ENCODE measurements at places on chromosomes 11 and 22.

GRCh38 chr11:59710136-59710847, 3.4 kb downstream of the OR10V1 start:
- DNase-seq: no peak

- DNase-seq: no peak
Observed at GRCh38 chr11:45794169-45794568, 10.8 kb upstream of the SLC35C1 start.

- no peak for DNase-seq
Observed at GRCh38 chr11:60988658-60989057, 17.2 kb downstream of the CD6 start.

GRCh38 chr11:68934666-68935065, 31.0 kb downstream of the IGHMBP2 start:
- no peak for DNase-seq

DNA sequence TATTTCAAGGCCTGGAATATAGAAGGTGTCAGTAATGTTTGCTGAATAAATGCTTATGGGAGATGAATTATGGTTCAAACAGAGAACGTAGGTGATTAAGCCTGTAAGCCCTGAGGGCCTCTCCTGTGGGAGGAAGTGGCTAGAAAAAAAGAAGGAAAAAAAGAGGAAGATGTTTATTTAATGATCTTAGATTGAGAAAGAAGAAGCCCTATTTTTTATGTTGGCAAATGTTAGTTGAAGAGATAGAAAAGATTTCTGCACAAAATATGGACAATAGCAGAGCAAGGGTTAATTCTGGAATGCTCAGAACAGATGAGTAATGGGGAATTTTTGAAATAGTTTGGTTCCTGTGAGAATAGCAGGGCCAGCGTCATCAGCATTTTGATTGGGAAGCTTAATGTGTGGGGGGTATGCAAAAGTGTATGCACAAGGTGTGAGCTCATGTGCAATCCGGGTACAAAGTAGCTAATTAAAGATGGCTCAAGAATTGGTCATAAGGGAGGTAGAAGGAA, 95.7 kb downstream of the TEAD1 start:
- DNase-seq: peak; percentile 95

DNA sequence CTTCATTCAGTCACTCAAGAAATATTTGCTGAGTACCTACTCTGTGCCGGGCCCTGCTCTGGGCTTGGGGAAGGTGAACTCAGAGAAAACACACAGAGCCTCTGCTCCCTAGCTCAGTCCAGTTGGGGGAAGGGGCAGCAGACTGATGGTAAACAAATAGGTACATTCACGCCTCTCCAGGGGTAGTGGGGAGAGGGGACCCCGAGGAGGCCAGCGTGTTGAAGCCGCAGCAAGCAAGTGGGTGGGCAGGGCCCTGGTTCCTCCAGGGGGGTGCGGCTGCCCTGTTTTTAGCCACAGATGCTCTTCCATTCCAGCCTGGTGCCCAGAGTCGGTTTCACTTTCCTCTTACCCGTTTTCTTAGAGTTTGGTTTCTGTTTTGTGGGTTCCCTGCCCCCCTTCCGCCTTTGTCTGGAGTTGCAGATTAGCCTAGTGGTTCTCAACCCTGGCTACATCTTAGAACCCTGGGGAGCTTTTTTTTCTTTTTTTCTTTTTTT, 8.7 kb downstream of the DRAP1 start:
- no peak for DNase-seq

DNA sequence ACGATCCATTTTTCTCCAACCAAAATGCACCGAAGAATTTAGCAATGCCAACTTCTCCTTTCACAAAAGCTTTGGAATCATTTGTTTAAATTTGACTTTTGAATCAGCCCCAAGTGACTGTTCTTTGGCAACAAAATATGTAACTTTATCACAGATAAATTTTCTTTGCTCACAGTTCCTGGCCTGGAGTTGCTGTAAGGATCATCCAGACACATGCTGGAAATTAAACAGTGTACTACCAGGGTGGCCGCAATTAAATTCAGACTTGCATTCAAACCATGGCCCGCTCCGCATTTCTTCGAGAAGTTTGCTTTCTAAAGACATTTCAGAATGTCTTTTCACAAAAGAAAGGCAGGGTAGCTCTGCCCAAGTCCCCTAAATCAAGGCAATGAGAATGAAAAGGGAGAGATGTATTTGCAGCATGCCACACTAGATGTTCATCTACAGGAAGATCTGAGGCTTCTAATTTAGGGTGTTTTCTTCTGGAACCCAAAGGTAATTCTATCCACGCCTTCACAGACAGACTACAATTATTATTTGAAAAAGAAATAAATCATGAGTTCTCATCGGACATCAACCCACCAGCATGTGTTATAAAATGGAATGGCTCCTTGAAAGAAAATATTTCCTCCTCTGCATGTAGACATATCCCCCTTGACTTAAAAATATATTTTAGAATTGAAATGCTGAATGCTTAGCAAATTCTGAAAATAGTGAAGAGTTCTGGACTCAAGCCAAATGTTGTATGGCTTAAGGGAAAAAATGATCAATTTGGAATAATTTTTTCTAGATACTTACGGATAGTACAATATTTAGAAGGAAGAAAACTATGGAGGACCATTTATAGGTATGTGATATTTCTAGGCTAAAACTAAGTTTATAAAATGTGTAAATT, 189.7 kb upstream of the BLID start:
- DNase-seq: no peak

DNA sequence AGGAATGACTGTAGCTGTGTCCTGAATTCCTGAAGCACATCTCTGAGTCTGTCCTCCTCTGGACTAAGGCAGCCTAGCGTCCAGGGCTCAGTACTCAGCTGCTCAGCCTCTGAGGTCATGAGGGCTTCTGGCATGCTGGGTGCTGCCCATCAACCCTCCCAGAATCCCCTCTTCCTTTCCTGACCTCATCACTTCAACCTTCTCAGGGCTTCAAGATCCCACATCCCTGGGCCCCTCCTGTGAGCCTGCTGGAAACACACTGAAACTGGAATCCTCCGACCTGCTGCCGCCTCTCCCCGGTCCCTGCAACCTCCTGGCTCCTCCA, 803 bp downstream of the KRTAP5-8 start:
- no peak for DNase-seq

GRCh38 chr11:134643115-134644012, 231.3 kb upstream of the B3GAT1 start:
- DNase-seq: no peak

DNA sequence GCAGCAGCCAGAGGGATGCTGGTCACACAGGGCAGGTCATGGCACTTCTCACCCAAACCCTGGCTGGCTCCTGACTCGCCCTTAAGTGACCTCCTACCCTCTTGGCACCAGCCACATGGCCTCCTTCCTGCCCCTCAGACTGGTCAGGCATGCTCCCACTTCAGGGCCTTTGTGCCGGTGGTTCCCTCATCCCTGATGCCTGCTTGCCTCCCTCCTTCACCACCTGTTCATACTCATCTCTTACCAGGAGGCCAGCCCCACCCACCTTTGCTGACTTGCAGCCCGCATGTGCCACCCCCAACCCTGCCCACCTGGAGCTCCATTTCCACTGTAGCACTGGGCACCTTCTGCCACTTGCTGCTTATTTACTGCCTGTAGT, 20.1 kb downstream of the GNAZ start:
- DNase-seq: no peak

- DNase-seq: no peak
Observed at GRCh38 chr22:23146478-23147205, 1.4 kb downstream of the RAB36 start.

DNA sequence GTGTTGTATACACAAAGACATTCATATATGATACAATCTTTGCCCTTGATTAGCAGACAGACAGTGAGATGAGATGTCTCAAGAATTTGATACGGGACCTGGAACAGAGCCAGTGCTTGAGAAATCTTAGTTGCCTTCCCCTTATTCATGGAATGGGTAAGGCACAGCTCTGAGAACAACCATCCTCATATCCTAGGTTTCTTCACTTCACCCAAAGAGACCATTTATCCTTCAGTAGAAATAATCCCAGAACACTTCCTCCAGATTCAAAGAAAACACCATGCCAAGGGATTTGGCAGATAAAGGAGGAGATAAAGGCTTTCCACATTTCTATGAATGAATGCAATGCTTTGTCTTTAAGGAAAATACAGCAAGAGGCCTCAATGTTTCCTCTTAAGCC, 8.8 kb upstream of the IZUMO1R start:
- DNase-seq: no peak

GRCh38 chr11:10496296-10496936, 41.4 kb downstream of the AMPD3 start:
- DNase-seq: no peak

GRCh38 chr11:35293035-35293434, 126.3 kb downstream of the SLC1A2 start:
- DNase-seq: no peak

- DNase-seq: no peak
Observed at GRCh38 chr11:8038811-8039529, 42.0 kb upstream of the TUB start.

GRCh38 chr11:108616549-108616948, 23.0 kb upstream of the EXPH5 start:
- DNase-seq: peak; percentile 89

GRCh38 chr22:50070366-50070765, 12.3 kb upstream of the TTLL8 start:
- no peak for DNase-seq

Data from fibroblast of skin of right biceps (primary cell).